ENCODE measurements at places on chromosomes 5 and 9.

DNA sequence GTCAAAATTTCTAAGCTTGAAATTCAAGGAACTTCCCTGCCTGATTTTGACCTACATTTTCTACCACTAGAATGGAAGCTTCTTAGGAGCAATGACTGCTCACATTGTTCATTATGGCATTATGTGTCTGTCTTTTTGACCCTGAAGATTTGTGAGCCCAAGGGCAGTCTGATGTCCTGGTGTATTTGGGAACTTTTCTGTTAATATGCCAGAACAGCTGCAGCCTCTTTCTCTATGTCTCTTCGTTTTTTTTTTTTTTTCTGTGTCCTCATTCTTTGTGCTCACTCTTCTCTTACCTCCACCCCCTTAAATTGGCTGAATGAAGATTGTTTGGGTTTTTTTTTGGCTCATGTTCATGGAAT is 34.8 kb upstream of the TMC1 start:
- no peak for DNase-seq

DNA sequence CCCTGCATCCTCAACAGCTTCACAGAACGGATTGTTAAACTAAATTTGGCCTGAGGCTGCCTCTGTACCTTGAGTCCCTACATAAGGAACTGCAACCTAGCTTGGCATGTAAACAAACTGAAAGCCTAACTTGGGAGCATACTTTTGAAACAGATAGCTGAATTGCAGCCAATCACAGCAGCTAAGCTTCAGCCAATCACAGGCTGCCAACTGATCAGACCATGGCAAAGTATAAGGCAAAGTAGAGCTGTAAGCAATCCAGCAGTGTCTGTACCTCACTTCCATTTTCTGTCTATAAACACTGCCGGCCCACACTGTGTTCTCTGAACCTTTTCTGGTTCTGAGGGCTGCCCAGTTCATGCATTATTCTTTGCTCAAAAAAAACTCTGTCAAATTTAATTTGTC is 8.9 kb upstream of the ZNF483 start:
- no peak for DNase-seq

DNA sequence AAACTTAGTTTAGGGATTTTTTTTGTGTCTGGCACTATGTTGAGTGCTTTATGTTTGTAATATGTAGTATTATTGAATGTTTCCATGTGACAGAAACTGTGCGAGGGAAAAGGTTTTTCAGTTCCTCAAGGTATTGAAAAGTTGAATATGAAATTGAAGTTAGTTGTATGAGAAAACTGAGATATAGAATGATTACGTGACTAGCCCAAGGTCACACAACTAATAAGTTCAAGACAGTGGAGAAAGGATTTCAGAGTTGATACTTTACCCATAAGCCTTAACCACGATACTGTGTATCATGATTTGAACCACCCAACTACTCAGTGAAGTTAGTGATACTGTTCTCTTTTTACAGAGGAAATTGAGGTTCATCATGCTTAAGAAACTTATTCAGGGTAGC is 5.7 kb downstream of the NIPBL start:
- no peak for DNase-seq

DNA sequence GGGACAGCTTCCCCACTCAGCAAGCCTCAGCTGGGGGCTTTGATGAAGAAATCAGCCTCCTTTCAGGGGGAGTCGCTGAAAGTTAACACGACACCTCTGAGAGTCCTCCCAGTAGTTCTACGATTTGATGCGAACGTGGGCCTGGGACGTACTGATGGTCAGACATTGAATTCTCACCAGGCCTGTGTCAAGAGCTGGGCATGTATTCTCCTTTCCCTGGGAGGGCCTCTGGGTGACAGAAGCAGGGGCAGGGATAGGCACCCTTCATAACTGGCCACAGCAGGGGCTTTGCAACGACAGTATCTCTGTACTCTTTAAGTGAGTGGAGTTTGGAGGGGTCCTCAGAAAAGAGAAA is 15.6 kb upstream of the COL5A1 start:
- DNase-seq, result no peak

DNA sequence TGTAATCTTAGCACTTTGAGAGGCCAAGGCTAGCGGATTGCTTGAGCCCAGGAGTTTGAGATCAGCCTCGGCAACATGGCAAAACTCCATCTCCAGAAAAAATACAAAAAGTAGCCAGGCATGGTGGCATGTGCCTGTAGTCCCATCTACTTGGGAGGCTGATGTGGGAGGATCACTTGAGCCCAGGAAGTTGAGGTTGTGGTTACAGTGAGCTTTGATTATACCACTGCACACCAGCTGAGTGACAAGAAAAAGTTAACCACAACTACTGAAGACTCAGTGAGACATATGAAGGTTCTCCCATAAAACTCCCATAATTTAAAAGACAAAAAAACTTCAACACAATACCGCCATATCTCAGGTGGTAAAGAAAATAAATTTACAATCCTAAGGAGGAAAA is 98.0 kb downstream of the NR6A1 start:
- no peak for DNase-seq

DNA sequence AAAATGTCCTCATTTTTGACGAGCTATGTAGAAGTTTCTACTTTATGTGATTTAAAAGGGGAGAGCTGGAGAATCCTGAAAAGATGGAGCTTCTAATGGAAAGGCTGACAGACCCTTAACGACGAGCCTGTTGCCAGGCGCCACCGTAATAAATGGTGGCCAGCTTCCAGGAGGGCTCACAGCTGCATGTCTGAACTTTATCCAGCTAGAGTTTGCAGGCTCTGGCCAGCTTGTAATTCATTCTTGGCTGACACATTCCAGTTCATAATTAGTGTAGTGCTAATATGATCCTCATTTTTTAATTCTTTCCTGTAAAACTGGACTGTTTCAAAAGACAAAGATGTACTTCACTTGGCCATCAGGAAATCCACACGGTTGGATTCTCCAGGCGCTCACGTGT is 246.7 kb downstream of the GAS1 start:
- DNase-seq, result no peak

- no peak for DNase-seq
Observed at GRCh38 chr9:89641980-89642379, 37.2 kb downstream of the GADD45G start.

DNA sequence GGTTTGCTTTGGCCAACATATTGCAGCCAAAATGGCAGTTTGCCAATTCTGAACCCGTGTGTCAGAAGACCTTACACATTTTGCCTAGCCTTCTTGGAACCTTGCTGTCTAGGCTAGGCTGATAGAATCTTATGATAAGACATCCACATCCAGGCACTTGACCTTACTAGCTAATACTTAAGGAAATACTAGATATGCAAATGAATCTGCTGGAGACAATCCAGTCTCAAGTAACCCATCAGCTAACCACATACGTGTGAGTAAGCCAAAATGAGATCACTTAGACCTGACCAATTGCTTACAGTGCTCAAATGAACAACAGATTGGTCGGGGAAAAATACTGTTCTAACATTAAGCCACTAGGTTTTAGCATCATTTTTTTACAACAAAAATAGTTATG is 1504.6 kb upstream of the CDH9 start:
- no peak for DNase-seq

DNA sequence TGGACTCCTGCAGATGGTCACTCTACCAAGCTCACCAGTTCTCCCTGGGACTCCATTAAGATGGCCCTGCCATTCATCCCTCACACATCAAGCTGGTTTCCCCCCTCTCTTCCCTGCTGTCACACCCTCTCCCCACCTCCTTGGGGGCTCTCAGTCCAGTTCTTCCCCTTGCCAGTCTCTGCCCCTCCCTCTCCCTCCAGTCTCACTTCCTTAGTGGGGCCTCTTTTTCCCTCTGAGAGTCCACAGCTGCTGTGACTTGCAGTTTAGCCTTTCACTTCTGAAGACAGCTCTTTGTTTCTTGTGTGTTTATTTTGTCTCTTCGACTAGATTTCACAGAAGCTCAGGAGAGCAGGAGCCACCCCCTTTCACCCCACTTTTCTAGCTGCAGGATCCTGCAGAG is 10.5 kb downstream of the DOCK2 start:
- DNase-seq, result no peak

GRCh38 chr5:83167538-83167937 is 90.2 kb downstream of the XRCC4 start:
- no peak for DNase-seq

GRCh38 chr5:150757087-150757649 is 1.6 kb downstream of the DCTN4 start:
- no peak for DNase-seq

DNA sequence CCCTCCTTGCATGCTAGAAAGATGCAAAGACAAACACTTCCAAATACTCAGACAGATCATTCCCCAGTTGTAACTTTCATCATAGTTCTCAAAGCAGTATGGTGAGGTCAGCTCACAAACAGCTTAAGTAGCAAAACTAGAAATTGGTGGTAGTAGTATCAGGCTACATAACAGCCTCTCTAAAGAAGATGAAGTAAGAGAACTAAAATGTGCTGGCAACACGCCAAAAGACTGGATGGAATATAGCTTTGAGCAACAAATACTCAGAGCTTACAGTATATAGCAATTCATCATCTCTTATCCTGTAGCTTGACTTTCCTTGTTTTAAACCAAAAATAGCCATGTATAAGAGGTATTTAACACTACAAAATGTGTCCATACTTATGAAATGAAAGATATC is 7.5 kb downstream of the PFDN1 start:
- DNase-seq, result no peak

DNA sequence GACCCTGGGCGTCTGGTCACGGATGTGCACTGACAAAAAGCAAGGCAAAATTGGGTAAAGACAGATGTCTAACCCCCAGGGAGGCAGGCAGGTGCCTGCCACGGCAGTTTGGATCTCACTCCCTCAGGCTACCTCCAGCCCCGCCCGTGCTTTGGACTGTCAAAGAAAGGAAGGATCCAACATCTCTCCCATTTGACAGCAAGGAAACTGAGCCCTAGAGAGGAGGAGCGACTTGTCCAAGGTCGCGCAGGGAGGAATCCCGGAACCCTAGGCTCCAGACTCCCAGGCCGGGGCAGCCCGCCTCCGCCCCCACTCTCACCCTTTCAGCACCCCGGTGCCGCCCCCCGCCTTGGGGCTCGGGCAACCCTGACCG is 376 bp downstream of the GOLGA1 start:
- no peak for DNase-seq

GRCh38 chr5:532521-533242 is 8.4 kb upstream of the SLC9A3 start:
- no peak for DNase-seq

DNA sequence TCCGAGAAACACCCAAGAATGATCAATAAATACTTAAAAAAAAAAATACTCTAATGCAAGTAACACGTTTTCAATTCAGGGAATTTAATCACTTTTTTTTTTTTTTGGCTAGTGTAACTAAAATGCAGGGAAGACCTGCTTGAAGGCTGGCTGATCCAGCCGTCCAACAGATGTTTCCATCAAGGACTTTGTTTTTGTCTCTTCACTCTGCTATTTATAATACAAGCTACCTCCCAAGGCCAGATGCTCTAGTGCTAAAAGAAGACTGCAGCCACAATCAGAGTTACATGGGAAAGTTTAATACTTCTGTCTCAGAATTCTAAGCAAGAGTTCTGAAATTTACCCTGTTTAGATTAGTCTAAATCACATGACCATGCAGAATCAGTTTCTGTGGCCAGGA is 14.5 kb downstream of the TBCA start:
- DNase-seq, result no peak

DNA sequence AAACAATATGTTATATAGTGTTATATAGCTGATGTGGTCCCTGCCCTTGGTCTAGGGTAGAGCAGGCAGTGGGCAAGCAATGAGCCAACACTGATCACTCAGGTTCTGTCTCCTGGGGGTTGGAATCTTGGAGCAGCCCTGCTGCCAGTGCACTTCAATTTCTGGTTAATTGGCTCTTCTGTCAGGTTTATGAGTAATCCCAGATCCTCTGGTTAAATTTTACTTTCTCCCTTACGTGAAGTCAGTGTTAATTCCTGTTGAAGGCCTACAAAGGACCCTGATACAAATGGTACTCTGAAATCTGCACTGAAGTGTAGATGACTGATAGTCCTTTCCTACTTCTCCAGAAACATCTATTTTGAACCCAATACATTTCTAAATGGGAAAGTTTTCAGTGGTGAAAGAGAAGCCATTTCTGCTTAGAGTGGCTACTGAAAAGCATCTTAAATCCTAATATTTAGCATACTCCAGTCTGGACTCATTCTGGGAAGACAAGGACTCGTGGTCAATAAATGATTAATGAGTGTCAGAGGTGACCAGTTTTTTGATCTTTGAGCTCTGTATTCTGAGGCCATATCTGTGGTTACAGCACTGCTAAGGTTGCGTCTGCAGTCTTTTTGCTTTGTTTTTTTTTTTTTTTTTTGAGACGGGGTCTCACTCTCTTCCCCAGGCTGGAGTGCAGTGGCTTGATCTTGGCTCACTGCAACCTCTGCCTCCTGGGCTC is 442.4 kb downstream of the KIF4B start:
- DNase-seq, result no peak

DNA sequence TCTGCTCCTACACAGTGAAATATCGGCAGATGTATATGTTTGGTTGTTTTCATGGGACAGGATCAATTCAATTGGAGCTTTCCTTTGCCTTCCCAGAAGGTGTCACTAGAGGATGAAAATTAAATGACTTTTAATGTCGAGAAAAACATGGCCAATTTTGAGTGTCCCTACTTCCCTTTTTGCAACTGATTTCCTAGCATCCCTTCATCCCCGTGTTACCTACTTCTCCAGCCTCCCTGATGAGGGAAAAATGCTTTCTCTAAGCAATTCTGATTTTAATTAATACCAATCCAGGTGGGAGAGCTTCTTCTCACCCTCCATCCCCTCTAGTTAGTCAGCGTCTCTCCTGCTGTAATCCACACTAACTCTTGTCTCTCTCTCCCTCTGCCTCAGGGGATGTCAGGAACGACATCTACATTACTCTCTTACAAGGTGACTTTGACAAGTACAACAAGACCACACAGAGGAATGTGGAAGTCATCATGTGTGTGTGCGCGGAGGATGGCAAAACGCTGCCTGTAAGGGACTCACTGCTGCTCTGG is 64.9 kb downstream of the DOCK2 start:
- DNase-seq, result no peak

GRCh38 chr5:144395704-144396103 is 225.0 kb downstream of the KCTD16 start:
- no peak for DNase-seq

- DNase-seq, result no peak
Observed at GRCh38 chr5:18323891-18324290, 689.6 kb downstream of the TAF11L14 start.

GRCh38 chr5:107430071-107430625 is 240.6 kb downstream of the EFNA5 start:
- DNase-seq, result no peak

Data from activated CD4-positive, alpha-beta T cell treated with anti-CD3 and anti-CD28 coated beads for 24 hours (primary cell).